ENCODE measurements at places on chromosomes 7 and 10.

DNA sequence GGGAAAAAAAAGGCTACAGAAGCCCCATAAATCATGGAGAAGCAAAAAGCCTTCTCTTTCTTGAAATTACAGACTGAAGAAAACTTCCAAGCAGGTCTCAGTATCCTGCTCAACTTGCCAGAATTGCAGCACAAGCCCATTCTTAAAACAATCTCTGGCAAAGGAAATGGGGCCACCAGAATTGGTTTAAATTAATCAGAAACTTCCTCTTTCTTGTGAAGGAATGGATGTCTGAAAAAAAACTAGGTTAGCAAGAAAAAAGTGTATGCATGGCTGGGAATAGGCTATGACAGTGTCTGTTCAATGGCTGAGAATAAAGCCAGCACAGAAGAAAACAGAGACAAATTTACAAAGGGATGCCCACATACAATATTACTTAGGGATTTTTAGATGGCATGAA, 59.1 kb downstream of the TFEC start:
- no peak for DNase-seq

DNA sequence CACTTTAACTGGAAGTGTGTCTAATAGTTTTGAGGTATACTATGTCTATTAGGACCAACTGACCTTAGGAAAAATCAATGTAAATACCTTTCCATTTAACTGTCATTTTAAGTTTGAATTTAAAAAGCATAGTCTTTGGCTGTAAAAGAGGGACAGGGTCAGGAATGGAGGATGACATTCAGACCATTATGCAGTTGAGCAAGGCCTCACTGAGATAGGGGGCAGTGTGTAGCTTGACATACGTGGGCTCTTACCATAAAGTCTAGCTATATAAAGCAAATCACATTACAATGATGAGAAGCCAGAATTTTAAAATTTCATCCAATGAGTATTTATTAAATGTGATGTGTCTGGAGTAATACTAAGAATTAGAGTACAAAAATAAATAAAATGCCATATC, 17.9 kb downstream of the PALS2 start:
- DNase-seq, result no peak

DNA sequence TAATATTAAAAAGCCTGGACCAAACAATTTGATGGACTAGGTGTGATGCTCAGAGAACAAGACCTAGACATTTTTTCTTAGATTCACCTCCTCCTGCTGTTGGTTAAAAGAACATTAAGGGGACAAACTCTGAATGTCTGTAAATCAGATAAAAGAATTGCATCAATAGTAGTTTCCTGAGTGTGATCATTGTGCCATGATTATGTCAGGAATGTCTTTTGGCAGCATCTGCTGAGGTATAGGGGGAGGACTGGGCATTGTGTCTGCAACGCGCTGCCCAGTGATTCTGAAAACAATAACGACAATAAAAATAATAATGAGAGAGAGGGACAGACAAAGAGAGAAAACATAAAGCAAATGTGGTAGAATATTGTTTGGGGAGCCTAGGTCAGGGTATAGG, 6.9 kb downstream of the C7orf57 start:
- no peak for DNase-seq

GRCh38 chr10:116112232-116113231, 160.5 kb downstream of the GFRA1 start:
- no peak for DNase-seq

GRCh38 chr10:97506199-97506991, 7.7 kb downstream of the UBTD1 start:
- DNase-seq, result no peak

DNA sequence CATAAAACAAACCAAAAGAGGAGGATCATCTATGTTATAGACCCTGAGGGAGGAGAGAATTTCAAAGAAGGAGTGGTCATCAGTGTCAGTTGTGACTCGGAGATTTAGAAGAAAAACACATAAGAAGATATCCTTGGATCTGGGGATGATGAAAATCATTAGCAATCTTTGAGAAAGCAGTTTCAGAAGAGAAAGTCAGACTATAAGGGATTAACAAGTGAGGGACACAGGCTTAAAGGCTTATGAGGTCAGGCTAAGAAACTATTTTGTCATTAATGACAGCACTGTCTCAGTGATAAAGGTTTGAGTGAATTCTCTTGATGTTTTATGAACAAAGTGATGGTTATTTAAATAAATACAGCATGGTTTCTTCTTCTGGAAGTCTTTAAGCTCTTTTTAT, 6.1 kb upstream of the GPR85 start:
- DNase-seq, result no peak

DNA sequence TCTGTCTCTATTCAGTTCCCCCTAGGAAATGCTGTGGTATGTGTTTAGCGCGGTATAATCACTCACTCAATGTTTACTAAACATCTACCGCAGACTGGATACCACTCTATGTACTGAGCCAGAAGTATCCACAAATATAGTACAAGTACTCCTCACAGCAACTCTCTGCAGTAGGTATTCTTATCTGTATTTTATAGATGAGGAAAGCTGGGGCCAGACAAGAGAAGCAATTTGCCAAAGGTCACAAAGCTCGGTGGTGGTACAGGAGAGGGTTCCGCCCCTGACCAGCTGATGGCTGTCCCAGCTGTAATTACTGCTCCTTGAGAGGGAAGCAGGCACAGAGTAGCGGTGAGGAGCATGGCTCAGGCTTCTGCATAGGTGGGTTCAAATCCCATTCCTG, 184.1 kb downstream of the DOCK4 start:
- DNase-seq, result no peak

GRCh38 chr7:29547421-29547820, 16.2 kb upstream of the PRR15 start:
- no peak for DNase-seq

DNA sequence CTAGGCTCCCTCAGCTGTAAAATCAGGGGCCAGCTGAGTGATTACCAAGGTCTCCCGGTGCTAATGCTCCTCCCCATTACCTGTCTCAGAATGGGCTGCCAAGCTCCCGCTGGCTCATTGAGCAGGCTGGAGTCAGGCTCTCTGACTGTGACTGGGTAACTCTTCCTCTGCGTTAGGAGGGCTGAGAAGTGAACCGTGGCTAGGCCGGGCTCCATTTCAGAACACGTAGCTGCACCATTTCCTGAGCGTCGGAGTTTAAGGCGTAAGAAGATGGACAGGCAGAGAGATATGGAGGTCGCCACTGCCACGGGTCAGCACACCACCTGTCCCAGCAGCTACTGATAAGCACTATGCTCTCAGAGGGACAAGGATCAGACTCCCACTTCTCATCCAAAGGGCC, 250.3 kb downstream of the TCERG1L start:
- no peak for DNase-seq

DNA sequence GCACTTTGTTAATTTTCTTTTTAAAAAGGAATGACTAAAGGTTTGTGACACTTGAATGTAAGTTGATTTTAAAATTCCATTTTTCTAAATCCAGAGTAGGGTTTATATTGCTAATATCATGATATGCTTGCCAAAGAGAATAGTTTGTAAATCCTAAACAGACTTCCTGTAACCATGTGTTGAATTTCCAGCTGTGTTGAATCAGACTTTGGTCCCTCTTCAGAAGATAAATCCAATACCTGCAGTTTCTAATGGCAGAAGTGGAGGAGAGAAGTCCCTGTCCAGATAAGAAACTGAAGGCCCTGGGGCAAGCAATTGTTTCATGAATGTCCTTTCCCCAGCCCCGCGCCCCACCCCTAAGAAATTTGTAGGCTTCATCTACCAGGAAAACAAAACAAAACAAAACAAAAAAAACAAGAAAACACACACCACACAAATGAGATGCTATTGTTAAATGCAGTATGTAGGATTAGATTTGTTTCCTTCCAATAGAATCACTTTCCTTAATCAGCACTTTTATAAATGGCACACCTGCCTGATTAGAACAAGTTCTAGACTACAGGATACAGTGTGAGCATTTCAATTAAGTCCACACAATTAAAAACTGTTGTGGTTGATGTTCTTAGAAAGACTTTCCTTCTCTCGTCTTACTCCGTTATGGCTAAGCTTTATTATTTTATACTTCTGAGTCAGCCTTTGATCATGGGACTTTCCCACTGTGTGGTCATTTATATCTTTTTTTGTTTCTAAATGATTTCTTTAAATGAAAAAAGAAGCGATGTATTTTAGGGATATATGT, 122.8 kb downstream of the KAT6B start:
- DNase-seq, result no peak

GRCh38 chr7:142168746-142169145, 57.2 kb downstream of the MGAM2 start:
- no peak for DNase-seq

GRCh38 chr10:93146336-93146735, 72.6 kb downstream of the CYP26A1 start:
- no peak for DNase-seq
